ENCODE measurements at places on chromosomes 11 and 22.

DNA sequence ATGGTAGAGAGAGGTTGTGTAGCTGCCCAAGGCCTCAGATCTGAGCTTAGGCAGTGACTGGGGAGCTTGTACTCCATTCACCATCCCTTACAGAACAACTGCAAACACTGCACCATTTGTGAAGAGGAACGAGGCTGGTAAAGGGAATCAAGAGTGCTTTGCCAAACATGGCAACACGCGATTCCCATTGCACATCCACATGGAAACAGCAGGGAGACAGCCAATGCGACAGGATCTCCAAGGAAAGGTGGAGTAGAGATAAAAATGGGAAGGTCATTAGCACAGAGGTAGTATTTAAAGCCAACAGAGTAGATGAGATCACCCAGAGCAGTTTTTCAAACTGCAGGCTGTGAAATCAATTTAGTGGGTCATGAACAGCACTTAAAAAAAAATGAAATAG is 42.0 kb downstream of the TCF20 start:
- no peak for DNase-seq

- DNase-seq = no peak
Observed at GRCh38 chr11:47485107-47485506, 36.2 kb upstream of the RAPSN start.

DNA sequence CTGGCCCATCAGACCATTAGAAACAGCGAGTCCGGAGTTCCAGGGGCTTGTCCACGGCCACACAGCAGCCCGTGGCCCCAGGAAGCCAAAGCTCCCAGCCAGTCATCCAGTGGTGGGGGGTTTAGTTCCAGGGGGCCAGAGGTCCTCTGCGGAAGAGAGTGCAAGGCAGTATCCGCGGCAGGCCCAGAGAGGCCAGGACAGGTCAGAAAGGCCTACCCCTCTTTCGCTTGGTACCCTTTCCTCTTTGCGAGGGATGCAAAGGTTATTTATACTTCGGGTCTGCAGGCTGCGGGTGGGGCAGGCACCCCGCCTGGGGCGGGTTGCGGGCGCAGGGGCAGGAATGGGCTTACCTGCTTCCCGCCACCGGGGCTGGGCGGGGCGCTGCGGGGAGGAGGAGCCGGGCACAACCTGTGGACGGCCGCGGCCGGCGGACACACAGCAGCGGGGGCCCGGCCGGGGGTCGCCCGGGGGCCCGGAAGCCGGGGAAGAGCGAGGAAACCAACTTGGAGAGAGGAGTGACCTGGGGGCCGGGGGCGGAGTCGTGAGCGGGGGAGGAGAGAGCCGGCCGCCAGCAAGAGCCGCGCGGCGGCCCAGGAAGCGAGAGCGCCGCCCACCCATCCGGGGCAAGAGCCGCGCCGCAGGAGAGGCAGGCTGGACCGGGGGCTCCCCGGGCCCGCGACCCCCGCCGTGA is at the start of gene SH3BP1:
Gene SH3BP1, plus strand, starts transcription at position 600 of the 691 bp plus-strand sequence. CDS start 119 bp downstream, outside the sequence.
- DNase-seq = peak; percentile 44

- DNase-seq = no peak
Observed at GRCh38 chr11:134882141-134882540, 470.1 kb upstream of the B3GAT1 start.
